ENCODE measurements at places on chromosomes 1 and 21.

- no peak for DNase-seq
Measured at GRCh38 chr1:10192263-10192662, 18.1 kb upstream of the KIF1B start.

- no peak for DNase-seq
Measured at GRCh38 chr1:52544665-52545525, 8.0 kb downstream of the TUT4 start.

DNA sequence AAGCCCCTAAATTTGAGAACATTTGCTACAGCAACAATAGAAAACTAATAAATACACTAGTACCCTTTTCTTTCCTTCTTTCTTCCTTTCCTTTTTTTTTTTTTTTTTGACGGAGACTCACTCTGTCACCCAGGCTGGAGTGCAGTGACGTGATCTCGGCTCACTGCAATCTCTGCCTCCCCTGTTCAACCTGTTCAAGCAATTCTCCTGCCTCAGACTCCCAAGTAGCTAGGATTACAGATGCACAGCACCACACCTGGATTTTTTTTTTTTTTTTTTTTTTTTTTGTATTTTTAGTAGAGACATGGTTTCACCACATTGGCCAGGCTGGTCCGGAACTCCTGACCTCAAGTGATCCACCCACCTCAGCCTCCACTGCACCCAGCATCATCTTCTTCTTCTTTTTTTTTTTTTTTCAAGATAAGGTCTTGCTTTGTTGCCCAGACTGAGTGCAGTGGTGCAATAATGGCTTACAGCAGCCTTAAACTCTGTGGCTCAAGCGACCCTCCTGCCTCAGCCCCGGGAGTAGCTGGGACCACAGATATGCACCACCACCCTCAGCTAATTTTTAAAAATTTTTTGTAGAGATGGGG lies 19.6 kb upstream of the CBR3 start:
- DNase-seq = no peak

- no peak for DNase-seq
Measured at GRCh38 chr1:65911679-65912078, 119.0 kb downstream of the PDE4B start.

All from myocyte (in vitro differentiated cells).